ENCODE measurements at places on chromosomes 5 and 9.
A peak's percentile ranks its signal among the peaks of the same experiment; 100 is the strongest.

DNA sequence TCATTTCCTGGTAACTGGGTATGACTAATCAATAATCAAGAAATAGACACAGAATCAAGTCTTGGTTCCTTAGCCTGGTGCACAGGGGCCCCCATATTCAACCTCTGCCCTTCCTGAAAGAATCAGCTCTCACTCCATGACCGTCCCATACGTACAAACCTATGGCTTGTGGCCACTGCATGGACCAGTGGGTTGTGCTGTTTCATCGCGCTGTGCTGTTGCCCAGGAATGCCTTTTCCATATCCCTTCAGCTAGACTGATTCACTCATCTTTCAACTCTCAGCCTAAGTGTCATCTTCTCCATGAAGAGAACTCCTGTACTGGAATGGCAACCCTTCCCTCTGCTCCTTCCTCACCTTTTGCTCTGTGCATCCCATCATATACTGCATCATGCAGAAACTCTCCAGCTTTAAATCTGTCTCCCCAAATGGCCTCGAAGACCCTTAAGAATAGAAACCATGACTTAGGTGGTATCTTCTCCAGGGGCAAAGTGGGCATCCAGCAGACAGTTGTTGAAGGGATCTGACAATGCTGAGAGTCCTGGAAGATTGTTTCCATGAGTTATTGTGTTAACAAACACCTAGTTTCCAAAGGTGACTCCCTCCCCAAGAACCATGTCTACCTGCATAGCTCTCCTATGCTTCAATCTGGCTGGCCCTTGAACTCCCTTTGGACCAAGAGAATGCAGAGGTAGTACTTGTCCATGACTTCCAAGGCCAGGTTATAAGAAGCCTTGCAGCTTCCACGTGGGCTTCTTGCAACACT lies 180.8 kb downstream of the ACTL7B start:
- DNase-seq, result no peak

- DNase-seq, result no peak
Observed at GRCh38 chr5:138458856-138459255, 6.4 kb upstream of the EGR1 start.

DNA sequence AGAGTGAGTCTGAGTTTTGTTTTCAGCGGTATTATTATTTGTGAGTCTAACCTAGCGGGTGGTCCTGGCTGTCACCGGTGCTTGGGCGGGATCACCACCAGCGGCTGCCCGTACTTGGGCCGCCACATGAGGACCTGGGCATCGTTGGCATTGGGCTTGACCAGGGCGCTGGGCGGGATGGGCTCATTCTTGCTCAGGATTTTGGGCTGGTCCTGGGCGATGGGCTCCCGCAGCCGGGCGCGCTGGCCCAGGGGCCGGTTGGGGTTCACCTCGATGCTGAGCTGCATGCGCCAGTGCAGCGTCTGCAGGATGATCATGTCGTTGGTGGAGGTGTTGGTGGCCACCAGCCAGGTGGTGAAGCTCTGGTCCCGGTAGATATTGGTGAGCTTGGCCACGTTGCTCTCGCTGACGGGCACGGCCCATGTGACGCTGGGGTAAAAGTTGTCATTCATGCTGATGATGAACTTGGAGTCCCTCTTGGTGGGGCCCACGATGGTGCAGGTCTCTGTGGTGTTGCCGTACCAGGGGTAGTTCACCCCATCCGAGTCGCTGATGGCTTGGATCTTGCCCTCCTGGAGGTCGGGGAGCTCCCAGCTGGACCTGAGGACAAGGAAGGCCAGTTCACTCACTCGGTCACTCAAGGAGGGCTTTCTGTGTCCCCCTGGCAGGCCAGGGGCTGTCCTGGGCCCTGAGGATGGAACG lies 15.4 kb downstream of the FAM78A start:
- no peak for DNase-seq

DNA sequence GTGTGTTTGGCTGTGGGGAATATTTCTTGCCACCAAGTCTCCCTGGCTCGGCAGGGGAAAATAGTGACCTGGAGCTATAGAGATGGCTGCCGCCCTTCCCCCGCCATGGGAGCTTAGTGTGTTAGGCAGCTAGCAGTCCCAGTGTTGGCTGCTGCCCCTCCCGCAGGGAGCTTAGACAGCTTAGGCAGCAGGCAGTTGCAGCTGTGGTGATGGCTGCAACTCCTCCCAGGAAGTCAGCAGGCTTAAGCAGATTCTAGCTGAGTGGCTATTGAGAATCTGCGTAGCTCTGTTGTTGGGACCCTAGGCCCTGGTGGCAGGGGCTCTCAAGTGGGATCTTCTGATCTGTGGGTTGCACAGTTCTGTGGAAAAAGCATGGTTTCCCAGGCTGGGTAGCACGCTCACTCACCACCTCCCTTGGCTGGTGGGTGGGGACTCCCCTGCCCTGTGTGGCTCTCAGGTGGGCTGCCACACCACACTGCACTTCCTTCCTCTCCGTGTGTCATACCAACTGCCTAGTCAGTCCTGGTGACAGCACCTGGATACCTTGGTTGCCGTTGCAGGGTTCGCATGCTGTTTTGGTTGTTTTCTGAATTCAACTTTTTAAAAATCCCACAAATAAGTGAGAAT lies 9.3 kb downstream of the OR1N2 start:
- DNase-seq, result no peak

DNA sequence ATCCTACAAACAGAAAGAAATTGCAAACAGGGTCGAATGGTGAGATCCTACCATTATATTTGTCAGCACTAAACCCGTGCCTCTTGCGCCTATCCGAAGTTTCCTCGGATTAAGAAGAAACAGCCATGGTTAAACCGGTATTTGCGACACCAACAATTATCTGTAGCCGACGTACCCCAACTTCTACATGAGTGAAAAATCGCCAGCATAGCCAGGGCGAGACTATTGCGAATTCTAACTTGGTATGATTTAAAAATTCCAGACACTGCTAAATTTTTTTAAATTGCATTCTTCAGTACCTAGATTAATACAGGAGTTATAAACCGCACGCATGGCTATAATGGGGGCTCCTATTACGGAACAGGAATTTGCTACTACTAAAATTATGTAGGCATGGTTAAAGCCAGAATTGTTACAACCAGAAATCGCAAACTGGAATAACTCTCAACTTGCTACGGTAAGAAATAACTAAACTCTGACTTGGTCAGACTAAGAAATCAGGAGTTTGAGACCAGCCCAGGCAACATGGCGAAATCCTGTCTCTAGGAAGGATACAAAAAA lies 25.3 kb upstream of the ANXA2R start:
- DNase-seq, result no peak

DNA sequence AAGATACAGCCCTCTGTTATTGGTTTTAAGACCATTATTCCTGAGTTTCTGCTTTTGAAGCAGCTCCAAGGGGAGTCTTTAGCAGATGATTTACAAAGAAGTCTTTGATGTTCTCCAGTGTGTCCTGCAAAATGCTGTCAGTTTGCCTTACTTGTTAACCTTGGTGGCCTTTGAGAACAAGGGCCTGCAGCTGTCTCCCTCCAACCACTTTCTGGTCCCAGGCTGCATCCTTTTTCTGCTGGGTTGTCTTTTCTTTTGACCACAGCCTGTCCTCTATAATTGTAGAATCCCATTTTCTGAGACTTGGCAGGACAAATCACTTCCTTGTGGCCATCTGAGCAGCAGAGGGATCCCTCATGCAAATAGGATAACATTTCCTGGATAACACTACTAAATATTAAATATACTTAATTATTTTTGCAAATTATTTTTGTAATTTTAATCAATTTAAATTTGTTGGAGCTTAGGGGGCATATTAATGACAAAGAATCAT lies 281.4 kb downstream of the DMRT2 start:
- no peak for DNase-seq

DNA sequence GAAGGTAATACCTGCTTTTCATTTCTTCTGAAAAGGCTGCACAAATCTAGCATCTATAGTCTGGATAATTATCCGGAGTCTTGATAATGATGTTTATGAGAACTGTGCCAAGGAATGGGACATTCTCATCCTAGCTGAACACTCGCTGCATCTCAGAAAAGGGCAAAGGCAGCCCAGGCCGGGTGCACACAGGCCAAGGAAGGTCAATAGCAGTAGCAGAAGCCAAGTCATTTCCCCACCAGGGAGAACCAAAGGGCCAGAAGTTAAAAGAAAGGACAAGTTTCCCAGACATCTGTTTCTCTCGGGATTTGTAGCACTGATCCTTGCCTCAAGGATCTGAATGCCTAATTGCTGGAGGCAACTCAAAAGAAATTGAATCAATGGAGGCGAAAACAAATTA lies 66.1 kb upstream of the ANKRD55 start:
- DNase-seq, result no peak

DNA sequence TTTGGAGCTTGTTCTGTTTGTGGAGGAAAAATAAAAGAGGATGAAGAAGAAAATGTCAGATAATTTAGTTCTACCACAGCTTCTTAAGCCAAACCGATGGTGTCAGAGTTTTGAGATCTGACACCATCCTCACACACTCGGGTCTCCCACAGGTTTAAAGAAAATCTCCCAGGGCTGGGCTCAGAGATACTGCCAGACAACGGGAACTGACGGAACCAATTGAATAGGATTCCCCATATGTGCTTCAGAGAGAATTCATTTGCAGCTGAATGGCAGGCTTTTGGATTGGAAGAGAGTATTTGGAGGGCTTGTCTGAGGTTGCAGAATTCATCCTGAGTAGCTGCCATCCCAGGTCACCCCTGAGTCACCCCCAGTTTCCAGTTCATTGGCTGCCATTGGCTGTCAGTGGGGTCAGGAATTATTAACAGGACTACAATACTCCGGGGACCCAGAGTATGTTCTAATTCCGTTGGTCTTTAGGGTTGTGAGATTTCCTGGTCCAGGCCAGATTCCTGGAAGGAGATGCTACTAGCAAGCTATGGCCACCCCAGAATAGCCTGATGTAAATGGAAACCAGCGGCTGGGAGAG lies 131.3 kb downstream of the PDZD2 start:
- DNase-seq, result no peak

DNA sequence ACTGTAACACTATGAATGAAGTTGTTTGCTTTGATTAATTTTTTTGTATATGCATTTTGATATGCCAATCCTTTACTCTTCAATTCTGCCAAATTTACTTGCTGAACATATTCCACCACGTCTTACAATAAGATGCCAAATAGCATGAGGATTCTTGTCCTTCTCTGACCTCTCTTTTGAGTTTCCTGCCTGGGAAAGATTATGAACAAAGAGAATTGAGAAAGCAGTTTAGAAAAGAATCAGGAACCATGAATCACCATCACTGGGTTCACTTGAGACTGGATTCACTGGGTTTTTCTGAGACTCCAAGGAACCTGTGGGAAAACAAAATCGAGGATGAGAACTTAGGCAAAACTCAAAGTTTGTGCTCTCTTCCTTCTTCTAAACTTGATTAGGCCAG lies 256.5 kb downstream of the CETN3 start:
- no peak for DNase-seq

DNA sequence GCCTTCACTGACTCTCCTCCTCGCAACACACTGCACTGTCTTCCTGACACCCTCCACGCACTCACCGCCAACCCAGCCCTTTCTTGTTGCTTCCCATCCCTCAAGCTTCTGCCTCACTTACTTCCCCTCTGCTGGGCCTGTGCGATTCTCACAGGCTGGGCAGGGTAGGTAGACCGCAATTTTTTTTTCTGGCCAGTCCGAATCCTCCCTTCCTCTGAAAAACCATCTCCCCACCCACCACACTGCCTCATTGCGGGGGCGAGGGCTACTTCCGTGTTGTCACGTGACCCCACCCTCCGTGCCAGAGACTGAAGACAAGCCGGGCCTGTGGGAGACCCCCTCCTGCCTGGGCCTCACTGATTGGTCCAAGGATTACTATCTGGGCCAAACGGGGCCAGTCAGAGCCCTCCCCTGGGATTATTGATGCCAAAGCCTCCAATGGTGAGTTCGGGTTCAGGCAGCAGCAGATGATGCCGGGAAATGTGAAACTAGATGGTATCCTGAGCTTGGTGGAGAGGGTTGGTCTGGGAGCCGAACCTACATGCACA lies 73.1 kb downstream of the STK10 start:
- DNase-seq, result peak; percentile 82

DNA sequence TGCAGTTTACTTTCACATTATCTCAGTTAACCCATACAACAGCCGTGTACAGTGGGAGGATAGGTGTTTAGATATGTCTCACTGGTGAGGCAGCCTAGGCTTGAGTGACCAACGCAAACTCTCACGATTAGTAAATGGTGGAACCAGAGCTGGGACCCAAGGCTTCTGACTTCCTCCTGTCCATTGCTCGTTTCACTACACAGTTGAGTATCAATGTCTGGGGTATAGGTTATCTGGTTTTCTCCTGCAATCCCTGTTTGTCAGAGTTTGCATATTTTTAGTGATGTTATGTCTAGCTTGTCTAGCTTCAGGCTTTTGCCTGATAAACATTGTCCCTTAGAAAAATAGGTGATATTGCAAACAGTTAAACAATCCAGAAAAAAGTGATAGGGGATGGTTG lies 62.6 kb downstream of the NUP214 start:
- DNase-seq, result no peak

DNA sequence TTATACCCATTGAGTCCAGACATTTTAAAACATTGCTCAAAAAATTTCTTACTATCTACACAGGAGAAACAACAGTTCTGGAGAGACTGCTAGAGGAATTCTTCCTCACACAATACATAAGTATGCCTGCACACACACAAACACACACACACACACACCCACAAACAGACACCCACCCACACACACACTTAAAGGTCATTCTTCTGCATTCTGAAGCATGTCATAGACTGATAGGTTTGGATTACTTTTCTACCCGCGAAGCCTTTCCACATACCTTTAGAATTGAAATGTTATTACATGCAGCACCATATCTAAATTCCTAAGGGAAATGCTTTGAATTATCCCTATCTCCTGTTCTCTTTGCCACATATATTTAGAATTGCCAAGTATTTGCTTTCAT lies 80.2 kb downstream of the FAM174A start:
- DNase-seq, result no peak

DNA sequence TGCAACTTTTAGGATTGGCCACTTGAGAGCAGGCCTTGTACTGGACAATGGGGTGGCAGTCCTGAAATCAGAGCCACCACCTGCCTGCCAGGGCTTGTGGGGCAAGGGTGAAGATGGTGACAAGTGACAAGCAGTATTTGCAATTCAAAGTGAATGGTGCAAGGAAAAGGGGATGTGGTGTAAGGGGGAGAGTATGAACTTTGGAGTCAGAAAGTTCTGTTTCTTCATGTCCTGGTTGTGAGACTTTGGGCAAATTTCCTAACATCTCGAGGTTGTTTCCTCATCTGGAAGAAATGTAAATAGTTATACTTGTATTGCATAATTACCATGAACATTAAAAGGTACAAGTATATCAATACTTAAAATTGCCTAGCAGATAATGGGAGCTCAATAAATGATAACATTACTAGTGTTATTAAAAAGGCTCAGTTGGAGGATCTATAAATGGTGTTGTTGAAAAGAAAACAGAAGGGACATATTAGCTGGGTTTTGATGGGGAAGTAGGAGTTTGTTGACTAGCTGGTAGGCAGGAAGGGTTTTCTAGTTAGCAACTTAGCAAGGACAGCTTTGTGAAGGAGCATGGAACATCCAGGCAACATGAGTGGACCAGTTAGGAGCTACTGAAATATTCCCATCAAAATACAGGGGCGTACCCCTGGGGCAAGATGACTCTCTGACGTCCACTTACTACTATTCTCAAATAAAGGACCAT lies 21.3 kb upstream of the MEGF9 start:
- no peak for DNase-seq

GRCh38 chr5:168273056-168273980 lies 18.1 kb upstream of the WWC1 start:
- DNase-seq, result no peak

Data from stimulated activated CD4-positive, alpha-beta T cell treated with anti-CD3 and anti-CD28 coated beads, Interleukin-12 subunit alpha, Interleukin-12 subunit beta, amount 100 ng/mL, for 24 hours (primary cell).